Spinal cord (tissue), 10 donors: ENCODE measurements at places on chromosomes 2 and 18. TPM values are rescaled to one million over a fixed set of nuclear protein-coding genes. Genes with fewer than 3 reads are reported as not detected.

Gene TMEM178A
- polyA plus RNA-seq, result 55.8 TPM

Gene SAG
- 0.51 TPM for polyA plus RNA-seq

Gene LRRC30
- not detected for polyA plus RNA-seq

- no peak for DNase-seq
These were observed 105.9 kb upstream of the HS6ST1 start for GRCh38 chr2:128424406-128425171.

GRCh38 chr2:28216331-28216730 lies 176.3 kb upstream of the FOSL2 start:
- DNase-seq, result peak; percentile 44

DNA sequence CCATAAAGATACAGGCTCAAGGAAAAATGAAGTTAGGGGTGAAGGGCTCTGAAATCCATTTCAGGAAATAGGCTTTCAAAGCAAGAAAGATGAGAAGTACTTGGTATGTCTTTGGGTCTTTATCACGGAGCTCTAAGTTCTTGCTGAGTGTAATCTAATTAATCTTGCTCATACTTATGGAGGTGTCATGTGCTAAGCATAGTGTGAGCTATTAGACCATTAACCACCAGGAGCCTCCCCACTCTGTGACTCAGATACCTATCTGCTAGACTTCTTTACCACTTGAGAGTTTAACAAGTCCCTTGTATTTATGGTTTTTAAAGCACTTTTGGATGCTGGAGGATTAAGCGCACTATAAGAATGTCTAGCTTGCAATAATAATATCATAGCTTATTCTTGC lies 678.7 kb downstream of the EPHA4 start:
- DNase-seq, result no peak

GRCh38 chr2:58035352-58035751 lies 11.3 kb upstream of the VRK2 start:
- no peak for DNase-seq

- no peak for DNase-seq
These were observed 200.0 kb downstream of the GLI2 start for GRCh38 chr2:120935339-120936313.

DNA sequence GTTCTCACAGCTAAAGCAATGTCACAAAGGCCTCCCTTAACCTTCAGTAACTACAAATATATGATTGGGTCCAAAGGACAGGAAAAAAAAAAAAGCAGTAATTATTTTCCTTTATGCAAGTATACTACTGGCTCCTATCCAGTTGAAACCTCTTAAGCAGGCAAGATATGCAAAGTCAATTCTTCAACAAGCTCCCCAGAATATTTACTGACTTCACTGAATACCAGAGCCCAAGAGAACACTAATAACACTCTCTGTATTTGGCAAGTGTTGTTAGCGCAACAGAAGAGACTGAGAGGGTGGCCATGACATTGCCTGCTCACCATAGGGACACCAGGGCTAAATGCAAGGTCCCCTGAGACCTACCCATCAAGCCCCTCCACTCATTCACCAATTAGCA lies 74.5 kb downstream of the AP1S3 start:
- no peak for DNase-seq

GRCh38 chr2:157468931-157469708 lies 25.2 kb upstream of the CYTIP start:
- no peak for DNase-seq

DNA sequence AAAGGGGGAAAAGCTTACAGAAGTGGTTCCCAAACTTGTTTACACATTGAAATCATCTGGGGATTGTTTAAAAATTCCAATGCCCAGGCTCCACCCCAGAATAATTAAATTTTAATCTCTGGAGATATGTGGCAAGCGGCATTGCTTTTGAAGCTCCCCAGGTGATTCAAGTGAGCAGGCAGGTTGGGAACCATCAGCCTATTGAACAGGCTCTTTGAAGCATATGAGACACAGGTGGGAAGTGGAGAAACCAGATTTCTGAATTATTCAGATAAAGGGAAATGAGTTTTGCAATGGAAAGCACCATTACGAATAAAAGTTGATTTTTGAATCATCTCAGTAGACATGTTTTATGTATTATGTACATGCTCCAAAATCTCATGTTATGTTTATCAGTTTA lies 57.6 kb upstream of the NOSTRIN start:
- no peak for DNase-seq

- DNase-seq, result no peak
These were observed 96.5 kb upstream of the HS6ST1 start for GRCh38 chr2:128414946-128415778.

- no peak for DNase-seq
These were observed 50.9 kb downstream of the STAT1 start for GRCh38 chr2:190963088-190963487.

DNA sequence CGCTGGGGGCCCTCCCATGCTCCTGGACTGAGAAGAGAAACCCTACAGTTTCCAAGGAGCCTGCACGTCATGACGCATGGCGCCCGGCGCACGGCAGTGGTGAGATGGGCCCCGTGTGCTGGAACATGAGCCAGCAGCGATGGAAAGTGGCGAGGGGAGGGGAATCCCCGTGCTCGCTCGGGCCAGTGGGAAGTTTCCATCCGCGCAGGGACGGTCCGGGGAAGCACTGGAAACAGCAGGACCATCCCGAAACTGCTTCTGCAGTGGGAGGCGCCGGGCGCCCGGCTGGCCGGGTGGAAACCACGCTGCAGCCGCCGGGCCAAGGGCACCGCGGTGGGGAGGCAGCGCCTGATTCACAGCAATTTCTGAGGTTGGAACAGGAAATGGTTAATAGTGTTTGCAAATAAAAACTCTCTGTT lies 4.9 kb upstream of the PDCD1 start:
- DNase-seq, result no peak
